ENCODE measurements at places on chromosomes 2 and 18. TPM values are rescaled to one million over a fixed set of nuclear protein-coding genes. Genes with fewer than 3 reads are reported as not detected.

KLHL30 gene
- 0.64 TPM for total RNA-seq

BMP10 gene
- not detected for total RNA-seq

LIMS3 gene
- total RNA-seq = not detected

NEB gene
- 50.0 TPM for total RNA-seq

CRYBA2 gene
- not detected for total RNA-seq

ICOS gene
- total RNA-seq = not detected

CHRND gene
- total RNA-seq = not detected

CD226 gene
- 0.85 TPM for total RNA-seq

DNA sequence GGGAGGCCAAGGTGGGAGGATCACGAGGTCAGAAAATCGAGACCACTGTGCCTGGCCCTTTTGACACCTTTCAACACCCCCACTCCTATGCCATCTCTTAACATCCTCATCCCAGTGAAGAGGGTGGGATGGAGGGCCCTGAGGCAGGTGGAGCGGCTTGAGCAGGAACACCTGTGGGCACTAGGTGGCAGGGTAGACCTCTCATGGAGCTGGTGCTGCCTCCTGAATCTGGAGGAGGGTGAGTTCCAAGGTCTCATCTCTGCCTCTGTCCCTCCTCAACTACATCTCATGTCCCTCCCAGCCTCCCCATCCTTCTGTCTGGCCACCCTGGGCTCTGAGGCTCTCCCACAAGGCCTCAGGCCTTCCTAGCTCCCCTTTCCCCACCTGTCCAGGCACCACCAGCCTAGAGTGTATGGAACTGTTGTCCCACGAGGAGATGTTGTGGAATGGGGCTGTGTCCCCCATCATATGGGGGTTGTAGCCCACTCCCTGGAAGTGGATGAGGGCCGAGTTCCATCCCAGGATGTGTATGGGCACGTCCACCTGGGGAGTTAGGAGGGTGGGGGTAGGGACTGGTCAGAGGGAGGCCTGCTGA, 17.0 kb upstream of the CRYBA2 start:
- no peaks in the 10 kb centered on the region for H3K4me1 ChIP-seq
- H3K36me3 ChIP-seq = no peaks in the 10 kb centered on the region
- peak; percentile 73 for DNase-seq
- H3K27ac ChIP-seq = no peak overlapping the region
- H3K27me3 ChIP-seq = peaks cover 40% of the 10 kb centered on the region

GRCh38 chr2:151056870-151057269, 204.8 kb downstream of the RBM43 start:
- DNase-seq = no peak
- no peak overlapping the region for H3K4me3 ChIP-seq
- H3K27ac ChIP-seq = no peak overlapping the region
- no peaks in the 10 kb centered on the region for H3K27me3 ChIP-seq

- no peak overlapping the region for H3K27ac ChIP-seq
- H3K4me1 ChIP-seq = no peaks in the 10 kb centered on the region
- H3K4me3 ChIP-seq = no peak overlapping the region
- H3K27me3 ChIP-seq = peaks cover 48% of the 10 kb centered on the region
These were observed 144.5 kb downstream of the CYP26B1 start for GRCh38 chr2:72003124-72003523.

GRCh38 chr18:57930476-57930875, 113.5 kb upstream of the NEDD4L start:
- peak overlapping the region; percentile 45 for H3K4me3 ChIP-seq
- peak overlapping the region; percentile 5 for H3K27ac ChIP-seq
- H3K36me3 ChIP-seq = no peaks in the 10 kb centered on the region
- no peaks in the 10 kb centered on the region for H3K27me3 ChIP-seq

DNA sequence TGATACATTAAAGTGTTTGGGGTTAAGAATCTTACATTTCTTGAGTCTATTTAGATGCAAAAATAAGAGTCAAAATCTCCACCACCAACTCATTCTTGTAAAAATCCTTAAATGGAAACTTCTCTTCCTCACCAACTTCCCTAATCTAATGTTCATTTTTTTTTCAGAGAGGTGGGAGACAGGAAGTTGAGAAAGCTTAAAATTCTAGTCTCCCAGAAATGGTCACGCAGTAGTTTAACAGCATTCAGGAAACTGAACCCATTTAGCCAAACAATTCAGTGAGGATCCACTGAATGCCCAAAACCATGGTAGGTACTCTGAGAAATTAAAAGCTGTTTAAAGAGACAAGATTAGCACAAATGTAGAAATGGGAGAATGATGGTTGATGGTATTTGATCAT, 69.0 kb downstream of the TXNL1 start:
- no peak overlapping the region for H3K27ac ChIP-seq
- no peaks in the 10 kb centered on the region for H3K36me3 ChIP-seq
- no peaks in the 10 kb centered on the region for H3K27me3 ChIP-seq
- no peak for DNase-seq
- H3K4me1 ChIP-seq = peaks cover 14% of the 10 kb centered on the region

DNA sequence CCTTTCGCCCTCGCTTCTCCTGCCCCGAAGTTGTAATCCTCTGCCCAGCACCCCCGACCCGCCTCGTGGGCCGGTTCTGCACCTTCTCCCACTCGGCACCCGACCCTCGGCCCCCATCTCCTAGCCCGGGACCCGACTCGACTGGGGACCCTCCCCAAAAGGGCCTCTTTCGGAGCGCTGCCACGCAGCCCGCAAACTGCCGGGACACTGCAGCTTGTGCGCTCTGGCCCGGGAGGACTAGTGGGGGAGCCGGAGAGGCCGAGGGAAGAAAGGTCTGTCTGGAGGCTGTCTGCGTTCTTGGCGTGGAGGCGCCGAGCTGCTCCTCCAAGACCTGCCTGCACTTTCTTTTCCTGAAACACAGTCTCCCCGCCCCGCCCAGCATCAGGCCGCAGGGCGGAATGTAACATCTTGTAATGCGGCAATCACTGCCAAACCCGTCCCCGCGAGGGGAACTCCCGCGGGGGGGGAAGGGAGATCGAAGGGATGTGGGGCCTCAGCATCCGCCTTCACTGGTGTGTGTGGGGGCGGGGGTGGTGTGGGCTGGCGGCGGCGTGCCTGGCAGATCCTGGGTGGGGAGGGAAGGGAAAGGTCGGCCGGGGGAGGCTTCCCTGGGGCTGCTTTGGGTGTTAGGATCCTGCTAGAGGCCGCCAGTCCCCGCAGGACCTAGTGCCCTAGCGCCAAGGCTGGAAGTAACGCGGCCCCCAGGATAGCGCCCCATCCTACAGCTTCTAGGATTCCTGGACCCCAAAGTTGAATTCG, 7.4 kb downstream of the DLX2 start:
- H3K36me3 ChIP-seq = peaks cover 5% of the 10 kb centered on the region
- no peak overlapping the region for H3K27ac ChIP-seq
- H3K4me3 ChIP-seq = peak overlapping the region; percentile 75
- peaks cover 21% of the 10 kb centered on the region for H3K4me1 ChIP-seq

DNA sequence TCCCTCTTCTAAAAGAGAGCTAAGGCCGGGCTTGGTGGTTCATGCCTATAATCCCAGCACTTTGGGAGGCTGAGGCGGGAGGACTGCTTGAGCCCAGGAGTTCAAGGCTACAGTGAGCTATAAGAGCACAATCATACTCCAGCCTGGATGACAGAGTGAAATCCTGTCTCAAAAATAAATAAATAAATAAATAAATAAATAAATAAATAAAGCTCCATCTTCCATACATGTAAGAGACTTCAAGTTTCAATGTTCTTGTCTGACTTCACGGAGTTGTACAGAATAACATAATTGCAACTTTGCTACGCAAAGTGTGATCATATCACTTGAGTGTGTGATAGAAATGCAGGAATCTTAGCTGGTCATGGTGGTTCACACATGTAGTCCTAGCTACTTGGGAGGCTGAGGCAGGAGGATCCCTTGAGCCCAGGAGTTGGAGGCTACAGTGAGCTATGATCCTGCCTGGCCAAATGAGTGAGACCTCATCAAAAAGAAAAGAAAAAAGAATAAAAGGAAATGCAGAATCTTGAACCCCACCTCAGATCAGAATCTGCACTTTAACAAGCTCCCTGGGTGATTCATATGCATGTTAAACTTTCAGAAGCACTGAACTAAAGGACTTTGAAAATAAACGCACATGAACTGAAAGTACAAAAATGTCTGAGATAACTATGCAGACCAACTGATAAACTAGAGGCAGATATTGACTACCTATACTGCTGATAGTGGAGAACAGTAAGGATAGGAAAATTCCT, 123.7 kb upstream of the SP3 start:
- H3K27ac ChIP-seq = no peak overlapping the region
- peaks cover 10% of the 10 kb centered on the region for H3K36me3 ChIP-seq
- no peak for DNase-seq
- no peaks in the 10 kb centered on the region for H3K27me3 ChIP-seq
- no peaks in the 10 kb centered on the region for H3K4me1 ChIP-seq

DNA sequence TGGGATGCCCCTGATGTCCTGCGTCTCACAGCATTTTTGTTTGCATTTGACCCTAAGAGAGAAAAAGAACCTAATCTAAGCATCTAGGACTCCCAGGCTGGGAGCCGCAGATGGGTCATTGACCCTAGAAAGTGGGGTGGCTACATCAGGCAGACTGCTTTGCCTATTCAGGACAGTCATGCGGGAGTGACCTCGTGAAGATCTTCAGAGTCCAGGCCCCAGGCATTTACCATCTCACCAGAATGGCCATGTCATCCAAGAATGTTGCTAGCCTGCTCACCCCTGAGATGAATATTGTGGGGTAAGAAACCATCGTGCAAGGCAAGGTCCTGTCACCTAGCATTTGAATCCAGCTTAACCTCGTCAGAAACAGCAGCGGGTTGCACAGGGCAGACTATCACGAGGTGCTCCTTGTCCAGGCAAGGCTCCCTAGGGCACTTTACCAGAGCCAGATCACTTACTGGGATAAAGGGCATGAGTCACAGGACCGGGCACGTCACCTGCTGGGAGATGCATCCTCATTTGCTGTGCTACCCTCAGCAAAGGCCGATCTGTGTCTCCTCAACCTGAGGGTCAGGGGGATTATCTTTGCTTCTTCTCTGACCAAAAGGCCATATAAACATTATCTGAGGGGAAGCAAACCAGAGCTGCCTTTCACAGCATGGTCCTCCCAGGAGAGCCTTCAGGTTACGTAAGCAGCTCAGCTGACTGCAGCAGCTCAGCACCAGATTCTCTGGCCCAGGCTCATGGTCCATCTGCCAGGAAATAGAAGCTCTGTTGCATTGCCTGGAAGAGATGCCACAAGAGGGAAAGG, 162.3 kb downstream of the ACKR3 start:
- no peak for DNase-seq
- no peaks in the 10 kb centered on the region for H3K36me3 ChIP-seq
- H3K4me3 ChIP-seq = no peak overlapping the region
- H3K27ac ChIP-seq = no peak overlapping the region

DNA sequence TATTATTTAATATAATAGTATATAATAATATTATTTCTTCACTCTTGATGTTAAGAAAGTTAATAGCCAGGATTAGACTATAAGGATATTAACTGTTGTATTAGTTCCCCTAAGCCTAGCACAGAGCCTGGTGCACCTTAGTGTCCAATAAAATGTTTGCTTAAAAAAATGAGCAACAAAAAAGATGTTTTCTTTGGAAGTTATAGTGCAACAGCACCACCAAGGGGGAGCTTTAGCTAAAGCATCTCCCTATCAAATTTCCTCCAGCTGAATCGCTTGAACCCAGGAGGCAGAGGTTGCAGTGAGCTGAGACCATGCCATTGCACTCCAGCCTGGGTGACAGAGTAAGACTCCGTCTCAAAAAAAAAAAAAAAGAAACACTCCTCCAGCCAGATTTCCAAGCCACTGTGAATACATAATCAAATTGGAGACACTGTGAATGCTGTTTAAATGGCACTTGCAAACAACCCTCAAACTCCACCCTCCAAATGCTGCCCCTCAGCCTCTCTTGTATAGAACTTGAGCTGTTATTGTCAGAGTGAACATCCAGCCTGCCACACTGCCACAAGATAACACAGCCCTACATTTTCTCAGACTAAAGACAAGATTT, 221.9 kb downstream of the DYM start:
- H3K36me3 ChIP-seq = no peaks in the 10 kb centered on the region
- H3K4me3 ChIP-seq = no peak overlapping the region
- H3K27ac ChIP-seq = no peak overlapping the region
- no peaks in the 10 kb centered on the region for H3K4me1 ChIP-seq
- no peaks in the 10 kb centered on the region for H3K27me3 ChIP-seq

- peaks cover 12% of the 10 kb centered on the region for H3K4me1 ChIP-seq
- H3K36me3 ChIP-seq = peaks cover 4% of the 10 kb centered on the region
- no peak for DNase-seq
- no peak overlapping the region for H3K27ac ChIP-seq
These were observed 462.6 kb downstream of the RNF144A start for GRCh38 chr2:7379799-7380198.

- H3K27me3 ChIP-seq = peaks cover 71% of the 10 kb centered on the region
- no peaks in the 10 kb centered on the region for H3K4me1 ChIP-seq
- H3K4me3 ChIP-seq = no peak overlapping the region
- peaks cover 7% of the 10 kb centered on the region for H3K36me3 ChIP-seq
- no peak for DNase-seq
- H3K27ac ChIP-seq = no peak overlapping the region
These were observed 20.3 kb downstream of the POU3F3 start for GRCh38 chr2:104874230-104874629.

DNA sequence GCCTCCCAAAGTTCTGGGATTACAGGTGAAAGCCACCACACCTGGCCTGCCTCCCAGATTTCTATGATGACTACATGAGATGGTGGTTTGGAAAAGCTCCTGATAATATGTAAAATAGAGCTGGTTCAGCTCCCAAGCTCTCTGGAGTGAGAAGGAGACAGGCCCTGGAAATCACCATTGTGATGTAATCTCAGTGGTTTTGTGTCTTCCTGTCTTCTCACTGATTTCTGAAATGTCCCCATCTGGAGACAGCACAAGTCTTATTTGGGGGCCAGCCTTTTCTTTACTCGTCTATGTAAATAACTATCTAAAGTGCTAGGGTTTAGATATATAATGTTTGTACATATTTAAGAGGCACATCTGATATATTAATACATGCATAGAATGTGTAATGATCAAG, 64.0 kb downstream of the CCNT2 start:
- H3K4me3 ChIP-seq = no peak overlapping the region

DNA sequence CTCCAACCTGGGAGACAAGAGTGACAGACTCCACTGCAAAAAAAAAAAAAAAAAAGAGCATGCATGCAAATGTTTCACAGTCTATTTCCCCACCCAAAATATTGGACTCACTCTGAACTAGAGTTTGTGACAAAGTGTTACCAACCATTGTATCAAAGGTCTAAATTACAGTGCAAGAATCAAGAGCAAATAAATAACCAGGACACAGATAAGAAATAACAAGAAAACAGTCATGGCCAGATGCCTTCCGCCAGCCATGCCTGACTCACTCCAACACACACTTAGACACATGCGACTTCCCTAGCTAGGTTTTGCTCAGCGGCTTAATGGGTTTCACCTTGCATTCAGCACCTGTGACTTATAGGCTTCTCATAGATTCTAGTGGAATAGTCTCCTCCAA, 62.8 kb downstream of the CYB5A start:
- no peak overlapping the region for H3K4me3 ChIP-seq
- peak overlapping the region; percentile 21 for H3K27ac ChIP-seq

- H3K27ac ChIP-seq = no peak overlapping the region
- H3K4me1 ChIP-seq = peaks cover 8% of the 10 kb centered on the region
- H3K36me3 ChIP-seq = no peaks in the 10 kb centered on the region
- H3K4me3 ChIP-seq = no peak overlapping the region
These were observed 1607.3 kb upstream of the CELF4 start for GRCh38 chr18:39172695-39173421.
